ENCODE measurements at places on chromosomes 6 and 20.

DNA sequence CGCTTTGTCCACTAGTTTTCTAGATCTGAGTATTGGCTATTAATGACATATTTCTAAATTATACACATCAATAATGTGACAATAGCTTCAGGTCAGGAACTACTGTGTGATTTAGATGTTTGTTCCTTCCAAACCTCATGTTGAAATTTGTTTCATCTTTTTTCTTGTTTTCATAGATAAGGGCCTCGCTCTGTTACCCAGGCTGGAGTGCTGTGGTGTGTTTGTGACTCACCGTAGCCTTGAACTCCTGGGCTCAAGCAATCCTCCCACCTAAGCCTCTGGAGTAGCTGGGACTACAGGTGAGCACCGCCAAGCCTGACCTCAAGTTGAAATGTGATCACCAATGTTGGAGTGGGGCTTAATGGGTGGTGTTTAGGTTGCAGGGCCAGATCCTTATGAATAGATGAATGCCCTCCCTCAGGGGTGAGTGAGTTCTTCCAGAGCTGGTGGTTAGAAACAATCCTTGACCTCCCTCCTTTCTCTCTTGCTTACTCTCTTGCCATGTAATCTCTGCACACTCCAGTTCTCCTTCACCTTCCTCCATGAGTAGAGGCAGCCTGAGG, 5.9 kb upstream of the NQO2 start:
- no peak for DNase-seq

DNA sequence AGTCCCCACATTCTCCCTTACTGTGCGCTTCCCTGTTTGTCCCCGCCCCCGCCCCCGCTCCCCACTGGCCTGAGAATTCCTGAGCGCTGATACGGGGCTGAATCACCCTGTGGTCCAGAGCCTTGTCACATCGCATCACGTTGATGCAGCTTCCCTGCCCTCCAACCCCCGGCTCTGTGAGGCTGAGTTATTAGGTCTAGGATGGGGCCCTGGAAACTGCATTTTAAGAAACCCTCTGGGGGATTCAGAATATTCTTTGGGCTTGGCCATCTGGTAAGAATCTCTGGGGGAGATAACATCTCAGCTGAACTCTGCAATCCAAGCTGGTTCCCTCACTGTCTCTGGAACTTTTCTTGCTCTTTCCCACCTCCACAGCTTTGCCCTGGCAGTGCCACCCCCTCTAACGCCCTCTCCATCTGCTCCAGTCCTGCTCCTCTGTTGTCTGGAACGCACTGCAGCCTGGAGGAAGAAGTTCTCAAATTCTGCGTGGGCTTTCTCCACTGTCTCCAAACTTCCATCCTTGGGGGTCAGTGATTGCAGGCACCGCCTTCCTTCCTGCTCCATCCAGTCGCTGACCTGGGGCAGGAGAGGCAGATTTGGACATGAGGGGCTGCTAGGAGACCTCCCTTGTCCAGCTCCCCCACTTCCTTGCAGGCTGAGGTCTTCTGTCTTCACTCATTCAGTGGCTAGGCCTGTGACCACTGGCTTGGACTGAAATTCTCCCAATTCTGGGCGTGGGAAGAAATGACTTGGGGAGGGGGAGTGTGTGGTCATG, 42.6 kb downstream of the KIAA1755 start:
- DNase-seq = no peak

DNA sequence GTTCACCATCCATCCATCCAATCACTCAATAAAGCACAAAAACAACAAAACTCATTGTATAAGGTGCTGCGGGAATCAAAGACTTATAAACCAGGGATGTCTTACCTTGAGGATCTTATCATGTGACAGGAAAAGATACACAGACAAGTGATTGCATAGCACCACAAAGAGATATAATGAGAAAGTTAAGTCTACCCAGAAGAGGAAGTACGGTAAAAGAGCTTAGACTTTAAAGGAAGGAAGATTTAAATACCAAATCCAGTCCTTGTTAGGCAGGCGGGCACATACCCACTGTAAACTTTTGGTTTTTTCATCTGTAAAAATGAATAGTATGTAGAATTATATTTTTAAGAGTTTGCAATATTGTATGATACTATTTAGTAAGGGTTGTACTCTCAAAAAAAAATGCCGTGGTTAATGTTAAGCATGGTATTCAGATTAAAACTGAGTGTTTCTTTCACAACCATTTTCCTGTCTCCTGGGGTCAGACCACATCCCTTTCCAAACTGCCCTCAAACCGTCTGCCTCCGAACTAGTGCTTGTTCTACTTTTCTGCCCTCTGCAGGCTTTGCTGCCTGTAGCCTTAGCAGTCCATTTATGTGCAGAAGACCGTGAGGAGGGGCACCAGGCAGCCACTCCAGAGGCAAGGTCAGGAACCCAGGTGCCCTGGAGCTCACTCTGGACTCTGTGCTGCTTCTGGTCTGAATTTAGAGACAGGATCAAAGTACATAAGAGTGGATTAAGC, 179.5 kb upstream of the SYNDIG1 start:
- no peak for DNase-seq

DNA sequence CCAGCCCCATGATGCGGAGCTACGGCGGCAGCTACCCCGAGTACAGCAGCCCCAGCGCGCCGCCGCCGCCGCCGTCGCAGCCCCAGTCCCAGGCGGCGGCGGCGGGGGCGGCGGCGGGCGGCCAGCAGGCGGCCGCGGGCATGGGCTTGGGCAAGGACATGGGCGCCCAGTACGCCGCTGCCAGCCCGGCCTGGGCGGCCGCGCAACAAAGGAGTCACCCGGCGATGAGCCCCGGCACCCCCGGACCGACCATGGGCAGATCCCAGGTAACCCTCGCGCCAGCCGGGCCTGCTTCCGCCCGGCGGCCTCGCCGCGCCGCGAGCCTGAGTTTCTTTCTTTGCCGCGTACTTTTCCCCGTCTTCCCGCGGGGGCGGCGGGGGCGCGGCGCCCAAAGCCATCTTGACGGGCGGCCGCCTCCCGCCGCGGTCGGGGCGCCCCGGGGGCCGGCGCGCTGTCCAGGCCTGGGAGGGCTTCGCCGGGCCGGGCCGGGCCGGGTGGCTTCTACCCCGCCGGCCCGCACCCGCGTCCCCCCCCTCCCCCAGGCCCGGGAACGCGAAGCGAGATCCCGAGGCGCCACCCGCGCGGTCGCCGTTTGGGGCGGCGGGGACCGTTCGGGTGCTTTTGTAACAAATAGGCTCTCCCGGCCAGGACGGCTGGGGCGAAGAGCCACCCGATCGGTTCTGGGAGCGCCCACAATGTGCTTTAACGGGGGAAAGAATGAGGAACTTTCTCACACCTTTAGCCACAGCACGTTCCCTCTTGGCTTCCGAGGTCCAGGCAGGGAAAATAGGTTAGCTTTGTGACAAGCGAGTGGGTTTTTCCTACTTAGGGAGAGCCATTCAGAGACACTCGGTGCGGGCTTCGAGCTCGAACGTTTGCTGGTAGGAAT, 2.3 kb downstream of the ARID1B start:
- peak; percentile 60 for DNase-seq

- no peak for DNase-seq
Observed at GRCh38 chr6:11009353-11009752, 34.8 kb downstream of the ELOVL2 start.

GRCh38 chr6:120202878-120203277, 853.3 kb upstream of the MAN1A1 start:
- DNase-seq = no peak

Measured in stimulated activated CD4-positive, alpha-beta T cell treated with anti-CD3 and anti-CD28 coated beads, Interleukin-12 subunit alpha, Interleukin-12 subunit beta, amount 100 ng/mL, for 4 hours (primary cell).